ENCODE measurements at places on chromosomes 7 and 10.

DNA sequence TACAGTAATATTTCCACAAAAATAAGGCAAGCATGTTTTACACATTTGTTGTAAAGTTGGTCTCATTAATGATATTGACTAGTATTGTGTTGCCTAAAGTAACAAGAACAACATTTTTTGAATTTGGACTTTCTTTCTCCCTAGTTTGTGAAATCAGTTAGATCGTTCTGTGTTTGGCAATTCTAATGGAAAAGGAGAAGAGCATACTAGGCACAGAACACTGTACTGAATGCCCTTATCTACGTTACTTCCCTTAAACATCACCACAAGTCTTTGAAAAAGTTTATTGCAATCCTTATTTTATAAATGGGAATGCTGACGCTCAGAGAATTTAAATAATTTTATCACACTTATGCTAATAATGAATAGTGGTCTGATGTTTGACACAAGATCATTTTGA, 372.2 kb downstream of the EXOC4 start:
- DNase-seq = no peak

DNA sequence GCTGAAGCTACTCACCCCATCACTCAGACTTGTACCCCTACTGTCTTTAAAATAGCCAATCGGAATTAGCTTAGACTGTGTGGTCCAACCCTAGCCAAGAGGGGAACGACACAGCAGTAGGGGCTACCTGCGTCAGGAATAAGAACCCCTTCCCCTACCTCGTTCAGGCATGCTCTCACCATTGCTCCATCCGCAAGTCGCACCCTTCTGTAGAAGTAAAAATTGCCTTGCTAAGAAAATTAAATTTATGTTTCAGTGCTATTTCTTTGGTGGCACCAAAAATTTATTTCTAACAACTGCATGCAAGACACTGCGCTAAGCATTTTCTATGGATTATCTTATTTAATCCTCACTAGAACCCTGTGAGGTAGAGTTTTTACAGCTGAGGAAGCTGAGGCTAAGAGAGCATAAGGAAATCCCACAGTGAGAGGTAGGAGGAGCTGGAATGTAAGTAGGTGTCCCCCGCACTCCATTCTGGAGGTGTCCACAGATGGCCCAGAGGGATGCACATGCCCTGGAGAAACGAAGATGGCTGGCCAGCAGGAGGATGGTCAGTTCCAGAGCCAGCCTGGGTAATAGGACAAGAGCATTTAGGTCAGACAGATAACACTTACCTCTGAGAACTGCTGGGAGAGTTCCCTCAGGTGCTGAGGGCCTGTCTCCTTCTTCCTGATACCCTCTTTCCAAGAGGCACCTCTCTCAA, 15.3 kb upstream of the CACUL1 start:
- no peak for DNase-seq

DNA sequence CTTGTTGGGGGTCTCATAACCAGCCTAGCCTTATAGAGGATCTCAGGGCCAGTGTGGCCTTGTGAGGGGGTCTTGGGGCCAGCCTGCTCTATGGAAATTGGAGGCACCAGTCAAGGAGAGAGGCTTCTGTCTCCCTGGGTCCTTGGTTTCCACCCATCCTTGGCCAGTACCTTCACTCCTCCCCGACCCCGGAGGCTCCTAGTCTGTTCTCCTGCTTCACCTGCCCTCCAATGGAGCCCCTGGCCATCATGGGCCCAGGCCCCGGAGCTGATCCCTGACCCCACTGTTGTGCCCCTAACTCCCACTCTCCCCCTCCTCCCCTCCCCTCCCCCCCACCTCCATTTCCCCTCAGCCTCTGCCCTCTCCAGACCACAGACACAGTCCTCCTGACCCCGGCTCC, 29.7 kb downstream of the RASGEF1A start:
- peak; percentile 6 for DNase-seq

DNA sequence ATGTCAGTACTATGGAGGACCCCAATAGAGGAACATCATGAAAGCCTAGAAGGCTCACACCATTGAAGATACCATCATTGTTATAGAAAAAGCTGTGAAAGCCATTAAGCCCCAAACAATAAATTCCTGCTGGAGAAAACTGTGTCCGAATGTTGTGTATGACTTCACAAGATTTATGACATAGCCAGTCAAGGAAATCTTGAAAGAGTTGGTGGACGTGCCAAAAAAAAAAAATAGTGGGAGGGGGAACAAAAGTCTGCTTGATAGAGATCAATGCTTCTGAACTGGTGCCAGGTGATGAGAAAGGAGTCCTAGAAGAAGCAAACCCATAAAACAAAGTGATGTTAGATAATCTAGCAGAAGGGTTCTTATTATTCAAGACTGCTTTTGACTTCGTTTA, 41.2 kb downstream of the RALA start:
- DNase-seq = no peak

DNA sequence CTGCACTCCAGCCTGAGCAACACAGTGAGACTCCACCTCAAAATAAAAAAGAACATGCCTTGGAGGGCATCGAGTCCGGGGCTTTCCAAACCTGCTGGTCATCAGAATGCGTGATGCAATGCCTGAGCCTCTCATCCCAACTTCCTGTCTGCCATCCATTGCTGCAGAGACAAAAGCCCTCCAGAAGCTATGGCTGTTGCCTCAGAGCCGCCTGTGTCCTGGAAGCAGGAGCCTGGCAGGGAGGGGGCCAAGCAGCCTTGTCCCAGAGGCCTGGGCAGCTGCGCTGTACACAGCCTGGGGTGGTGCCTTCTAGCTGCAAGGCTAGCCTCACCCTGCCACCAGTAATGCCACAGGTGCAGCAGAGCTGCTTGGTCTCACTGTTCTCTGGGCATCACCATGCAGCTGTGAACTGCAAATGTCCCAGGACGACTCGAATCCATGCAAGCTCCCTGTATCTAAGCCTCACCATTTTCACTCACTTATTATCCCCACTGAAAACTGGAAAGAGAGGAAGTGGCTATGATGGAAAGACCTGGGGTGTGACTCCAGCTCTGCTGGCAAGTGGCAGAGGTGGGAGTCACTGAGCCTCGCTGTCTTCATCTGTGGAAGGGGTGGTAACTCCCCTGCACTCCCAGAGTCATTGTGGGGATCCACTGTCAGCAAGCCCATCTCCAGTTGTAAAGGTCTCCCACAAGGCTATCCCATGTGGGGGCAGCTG, 7.0 kb downstream of the ALOX5 start:
- no peak for DNase-seq

GRCh38 chr7:31776616-31777015, 89.6 kb downstream of the PPP1R17 start:
- no peak for DNase-seq

GRCh38 chr10:71627230-71627939, 92.2 kb downstream of the C10orf105 start:
- DNase-seq = no peak

GRCh38 chr10:102410429-102411073, 8.0 kb downstream of the PSD start:
- DNase-seq = no peak

DNA sequence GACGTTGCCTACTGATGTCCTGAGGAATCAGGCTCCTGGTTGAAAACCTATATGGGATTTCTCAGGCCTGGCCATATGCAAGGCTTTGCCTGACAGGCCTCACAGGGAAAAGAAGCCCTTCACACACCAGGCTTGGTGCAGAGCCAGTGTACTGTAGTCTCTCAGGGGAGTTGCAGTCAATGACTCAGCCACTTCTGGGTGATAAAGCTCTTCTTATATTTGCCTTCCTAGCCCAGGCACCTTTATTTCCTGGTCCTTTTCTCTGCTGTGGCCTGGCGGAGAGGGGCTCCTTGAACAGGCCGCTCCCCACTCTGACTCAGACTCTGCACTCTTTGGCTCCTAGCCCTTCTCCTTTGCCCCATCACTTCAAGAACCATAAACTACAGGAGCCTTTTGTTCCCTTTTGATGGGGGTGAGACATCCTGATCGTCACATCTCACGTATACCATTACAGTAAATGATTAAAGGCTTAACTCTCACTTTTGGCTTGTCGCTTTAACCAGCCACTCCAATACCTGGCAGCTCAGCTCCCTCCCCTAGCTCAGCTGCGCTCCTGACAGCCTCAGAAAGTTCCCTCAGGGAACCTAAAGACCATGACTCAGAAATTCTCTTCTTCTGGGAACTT, 33.5 kb downstream of the DPY19L1 start:
- peak; percentile 85 for DNase-seq

GRCh38 chr7:109256762-109257560, 687.3 kb downstream of the DNAJB9 start:
- no peak for DNase-seq

Data from transverse colon (tissue), 4 donors.